Cortex of kidney (tissue), 1 donor: ENCODE measurements at places on chromosomes 4 and X.

- DNase-seq = no peak
Observed at GRCh38 chr4:81348778-81349094, 123.0 kb downstream of the RASGEF1B start.

GRCh38 chrX:115650449-115650848, 89.5 kb downstream of the PLS3 start:
- no peak for DNase-seq

DNA sequence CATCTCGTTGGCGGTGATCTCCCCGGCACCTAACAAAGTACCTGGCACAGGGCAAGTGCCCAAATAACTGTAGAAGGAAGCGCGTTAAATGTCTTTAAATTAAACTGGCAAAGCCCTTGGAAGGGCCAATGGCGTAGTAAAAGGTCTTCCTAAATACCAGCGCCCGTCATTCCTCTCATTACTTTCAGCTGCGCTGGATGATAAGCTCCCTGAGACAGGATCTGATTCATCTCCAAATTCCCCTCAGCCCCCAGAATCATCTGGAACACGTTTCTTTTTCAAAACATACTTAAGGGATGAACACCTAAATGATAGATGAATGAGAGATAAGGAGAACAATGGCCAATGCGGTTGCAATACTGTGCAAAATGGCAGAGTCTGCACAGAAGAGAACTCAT, 95.1 kb downstream of the AFAP1 start:
- no peak for DNase-seq

- no peak for DNase-seq
Observed at GRCh38 chr4:8023696-8024033, 84.0 kb upstream of the AFAP1 start.

GRCh38 chr4:125111323-125111722, 203.4 kb upstream of the FAT4 start:
- DNase-seq = no peak

- DNase-seq = no peak
Observed at GRCh38 chrX:13955975-13956374, 73.7 kb downstream of the GEMIN8 start.

GRCh38 chr4:76504613-76505465, 69.8 kb downstream of the SHROOM3 start:
- no peak for DNase-seq

DNA sequence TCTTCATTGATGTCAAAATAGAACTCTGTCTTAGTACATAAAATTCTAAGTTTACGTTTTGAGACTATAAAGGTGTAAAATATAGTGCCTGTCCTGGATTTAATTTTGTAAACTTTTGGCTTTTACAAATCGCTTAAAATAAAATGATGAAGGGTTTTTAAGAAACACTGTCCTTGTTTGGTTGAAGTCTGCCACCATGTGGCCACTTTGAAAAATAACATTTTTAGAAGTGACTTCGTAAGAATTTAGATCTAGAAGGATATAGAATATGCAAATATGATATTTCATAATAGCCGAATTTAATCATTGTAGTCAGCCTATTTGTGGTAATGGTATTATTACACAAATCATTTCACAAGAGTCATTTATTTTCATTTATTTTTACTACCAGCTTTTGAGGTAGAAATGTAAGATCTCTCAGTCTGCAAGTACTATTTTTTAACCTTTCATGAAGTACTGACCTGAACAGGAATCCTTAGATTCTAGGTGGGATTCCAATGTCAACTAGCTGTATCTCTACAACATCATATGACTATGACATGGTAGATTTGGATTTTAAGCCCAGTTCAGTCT, 31.0 kb upstream of the FAT4 start:
- no peak for DNase-seq

DNA sequence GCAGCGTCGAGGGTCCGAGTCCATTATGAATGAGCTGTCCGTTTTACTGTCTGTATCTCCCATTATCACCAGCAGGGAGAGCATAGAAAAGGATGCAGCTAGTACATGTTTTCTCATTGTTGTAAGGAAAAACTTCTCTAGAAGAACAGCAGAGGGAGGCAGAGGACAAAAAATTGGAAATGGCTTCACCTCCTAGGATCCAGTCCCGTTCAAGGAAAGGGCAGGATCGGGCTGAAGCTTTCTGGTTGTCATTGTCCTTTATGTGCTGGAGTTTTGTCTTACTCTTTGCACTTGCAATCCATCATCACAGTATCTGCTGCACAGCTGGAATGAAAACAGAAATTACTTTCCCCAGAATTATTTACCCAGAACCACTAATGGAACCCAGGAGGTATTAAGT, 14.7 kb downstream of the NDP start:
- DNase-seq = no peak

DNA sequence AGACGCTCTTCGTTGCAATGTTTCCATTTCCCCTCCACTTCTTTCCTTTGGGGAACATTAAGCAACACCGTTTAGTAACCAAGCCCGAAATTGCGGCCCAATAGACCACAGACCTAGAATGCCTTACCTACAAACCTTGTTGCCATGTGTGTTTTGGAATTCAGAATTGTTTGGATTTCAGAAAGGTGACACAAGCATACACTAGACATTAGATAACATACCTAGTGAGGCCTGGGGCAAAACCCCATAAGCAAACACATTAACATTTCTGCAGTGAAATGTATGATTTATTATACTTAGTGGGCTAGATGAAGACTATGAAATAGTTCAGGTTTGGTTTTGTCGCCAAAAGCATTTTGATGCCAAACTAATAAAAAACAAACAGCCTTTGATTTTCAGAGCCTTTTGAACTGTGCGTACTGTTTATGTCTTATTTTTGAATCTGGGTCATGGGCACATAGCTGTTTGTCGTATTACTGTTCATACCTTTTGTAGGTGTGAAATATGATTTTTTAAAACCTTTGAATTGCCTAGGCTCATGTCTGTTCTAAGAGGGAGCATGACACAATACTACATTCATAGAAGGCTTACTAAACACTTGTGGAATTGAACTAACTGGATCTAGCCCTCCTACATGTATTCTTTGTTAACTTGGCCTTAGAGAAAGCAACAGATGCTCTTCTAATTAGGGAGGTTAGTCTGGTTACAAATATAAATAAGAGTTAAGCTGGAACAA, 88.6 kb upstream of the TMEM164 start:
- no peak for DNase-seq

DNA sequence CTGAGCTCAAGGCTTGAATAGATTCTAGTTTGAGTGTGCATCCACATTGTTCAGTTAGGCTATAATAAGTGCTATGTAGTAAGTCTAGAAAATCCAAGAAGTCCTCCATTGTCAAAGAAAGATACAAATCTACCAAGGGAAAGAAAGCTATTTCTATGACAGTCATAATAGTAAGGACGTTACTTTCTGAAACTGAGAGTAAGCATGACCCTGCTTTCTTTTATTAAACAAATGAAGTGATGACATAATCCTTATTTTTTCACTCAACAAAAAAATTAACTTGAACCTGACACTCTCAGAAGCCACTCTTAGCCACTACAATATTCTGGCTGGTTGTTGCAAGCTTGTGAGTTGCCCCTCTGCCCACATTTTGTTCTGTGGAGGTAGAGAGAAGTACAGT, 33.8 kb upstream of the AMELX start:
- DNase-seq = no peak

DNA sequence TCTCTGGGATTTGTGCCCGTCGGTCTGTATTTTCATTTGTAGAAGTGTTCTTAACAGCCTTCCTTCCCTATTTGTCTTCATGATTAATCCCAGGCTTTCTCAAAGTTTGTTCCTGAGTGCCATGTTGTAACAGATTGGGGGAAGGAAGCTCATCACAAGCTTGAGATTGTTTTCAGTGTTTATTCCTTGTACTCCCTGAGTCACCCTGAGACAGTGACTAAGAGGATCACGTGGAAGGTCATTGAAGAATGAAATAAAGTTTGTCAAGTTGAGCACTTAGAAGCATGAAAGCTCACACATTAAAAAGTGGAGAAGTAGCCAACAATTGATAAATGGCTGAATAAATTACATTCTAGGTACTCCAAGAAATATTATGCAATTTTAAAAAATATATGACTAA, 153.5 kb upstream of the FAM241A start:
- no peak for DNase-seq

- DNase-seq = no peak
Observed at GRCh38 chrX:26672571-26672970, 456.6 kb downstream of the MAGEB5 start.

DNA sequence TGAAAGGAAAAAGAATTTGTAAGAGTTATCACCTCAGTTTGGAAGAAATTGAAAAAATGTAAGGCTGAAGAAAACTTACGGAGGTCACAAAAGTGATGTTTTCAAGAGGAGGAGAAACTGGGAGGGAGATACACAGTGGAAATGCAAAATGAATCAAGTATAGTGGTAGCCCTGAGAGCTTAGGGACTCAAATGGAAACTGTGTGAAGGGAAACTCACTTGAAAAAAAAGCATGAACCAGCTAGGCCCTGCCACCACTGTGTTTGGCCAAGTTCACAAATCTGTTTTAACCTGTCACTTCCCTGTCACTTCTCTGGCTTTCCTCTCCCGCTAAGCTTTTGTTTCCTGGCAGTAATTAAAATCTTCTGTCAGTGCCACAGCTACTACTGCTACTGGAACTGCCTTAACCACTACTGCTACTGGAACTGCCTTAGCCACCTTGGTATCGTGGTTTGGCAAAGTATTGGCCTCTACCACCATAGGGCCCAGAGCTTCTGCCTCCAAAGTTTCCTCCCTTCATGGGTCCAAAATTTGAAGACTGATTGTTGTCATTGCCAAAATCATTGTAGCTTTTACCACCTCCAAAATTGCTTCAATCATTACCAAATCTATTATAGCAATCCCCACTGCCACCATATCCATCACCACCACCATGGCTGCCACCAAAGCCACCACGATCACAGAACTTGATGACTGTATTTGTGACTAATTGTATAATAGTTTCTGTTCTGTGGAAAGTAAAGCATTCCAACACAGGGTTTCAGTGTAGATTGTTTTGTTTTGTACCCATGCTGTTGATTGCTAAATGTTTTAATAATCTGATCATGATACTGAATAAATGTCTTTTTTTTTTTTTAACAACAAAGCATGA, 41.5 kb downstream of the SMARCA5 start:
- no peak for DNase-seq

DNA sequence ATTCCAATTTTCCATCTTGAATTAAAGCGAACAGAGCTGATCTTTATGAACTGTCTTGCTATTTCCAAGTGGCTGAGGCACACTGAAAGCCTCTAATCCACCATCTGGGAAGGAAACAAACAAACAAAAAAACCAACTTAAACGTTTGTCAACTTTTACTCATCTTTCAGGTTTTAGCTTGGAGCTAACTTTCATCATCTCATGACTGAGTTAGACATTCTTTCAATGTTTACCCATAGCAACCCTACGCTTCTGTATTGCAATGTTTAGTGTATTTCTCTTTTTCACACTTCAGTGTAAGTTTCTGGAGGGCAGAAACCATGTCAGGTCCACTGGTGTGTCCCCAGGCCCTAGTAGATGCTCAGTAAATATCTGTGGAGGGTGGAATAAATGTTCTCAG, 343.8 kb downstream of the GBA3 start:
- no peak for DNase-seq

DNA sequence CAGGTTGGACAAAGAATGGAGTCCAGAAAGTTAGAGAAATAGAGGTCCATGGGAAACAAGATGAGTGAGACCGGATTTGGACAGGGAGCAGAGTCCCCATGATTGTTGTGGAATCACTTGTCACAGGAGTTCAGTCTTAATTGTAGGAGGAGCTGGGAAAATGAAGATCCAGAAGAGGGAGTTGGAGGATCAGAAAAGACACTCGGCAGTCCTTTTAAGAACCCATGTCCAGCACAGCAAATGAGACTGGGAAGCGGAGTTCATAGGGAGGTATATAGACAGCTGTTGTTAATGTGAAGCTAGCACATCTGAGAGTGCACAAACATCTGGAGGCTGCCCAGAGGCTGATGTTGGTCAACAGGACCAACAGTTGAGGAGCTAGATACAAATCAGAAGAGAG, 111.4 kb upstream of the RXFP1 start:
- no peak for DNase-seq

- no peak for DNase-seq
Observed at GRCh38 chr4:36651253-36651652, 369.8 kb downstream of the DTHD1 start.

DNA sequence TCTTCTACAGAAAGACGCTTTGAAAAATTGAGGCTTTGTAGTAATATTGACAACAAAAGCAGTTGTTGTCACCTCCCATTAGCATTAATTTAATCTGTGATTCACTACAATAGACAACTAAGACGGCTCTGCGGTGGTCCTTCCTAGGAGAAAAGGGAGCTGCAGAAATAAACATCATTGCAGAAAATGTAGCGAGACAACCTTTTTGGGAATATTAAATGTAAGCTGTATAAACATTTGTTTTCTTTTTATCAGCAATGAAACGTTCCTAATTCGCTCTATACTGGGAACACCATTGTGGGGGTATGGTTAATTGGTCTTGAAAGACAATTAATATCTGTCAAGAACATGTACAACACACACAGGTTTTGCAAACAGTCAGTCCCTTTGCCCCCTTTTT, 583.3 kb upstream of the TENM3 start:
- DNase-seq = no peak

DNA sequence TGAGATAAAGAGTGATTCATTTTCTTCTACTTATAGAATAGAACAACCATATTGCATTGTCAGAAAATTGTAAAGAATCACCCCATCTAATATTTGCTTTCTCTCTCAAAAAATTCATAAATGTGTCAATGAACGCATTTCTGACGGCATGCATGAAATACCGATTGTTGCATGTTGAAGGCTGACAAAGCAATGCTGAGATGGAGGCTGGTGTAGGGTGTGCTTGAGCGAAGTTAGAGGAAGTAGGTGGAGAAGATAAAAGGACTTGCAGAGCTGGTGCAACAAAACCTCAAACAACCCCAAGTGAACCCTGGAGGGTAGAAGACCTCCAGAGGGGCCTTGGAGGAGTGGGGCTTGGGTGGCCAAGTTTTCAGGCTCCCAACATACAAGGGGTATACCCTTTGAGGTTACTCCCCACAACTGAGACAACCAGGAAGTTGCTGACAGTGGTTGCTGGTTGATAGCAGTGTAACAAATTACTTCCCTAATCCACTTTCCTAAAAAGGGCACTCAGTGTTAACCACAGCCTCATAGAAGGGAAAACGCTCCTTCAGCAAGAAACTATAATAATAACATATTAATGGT, 452.7 kb downstream of the NLGN4X start:
- DNase-seq = no peak
